ENCODE measurements at places on chromosomes 3 and 15. TPM values are rescaled to one million over a fixed set of nuclear protein-coding genes. Genes with fewer than 3 reads are reported as not detected.

PLSCR5 gene
- total RNA-seq: not detected

MYO5C gene
- total RNA-seq: 0.42 TPM

MESP2 gene
- 0.30 TPM for total RNA-seq

CCDC39 gene
- not detected for total RNA-seq

MOBP gene
- total RNA-seq: not detected

SCN5A gene
- total RNA-seq: 0.39 TPM

CYP11A1 gene
- not detected for total RNA-seq

CHDH gene
- total RNA-seq: 0.30 TPM

GHSR gene
- total RNA-seq: not detected

TRIM59 gene
- total RNA-seq: 32.5 TPM

ONECUT1 gene
- not detected for total RNA-seq

DISP2 gene
- total RNA-seq: 0.04 TPM

GRIP2 gene
- total RNA-seq: not detected

ROBO2 gene
- not detected for total RNA-seq

C3orf85 gene
- total RNA-seq: not detected

CCDC71 gene
- 22.2 TPM for total RNA-seq

ALG1L2 gene
- total RNA-seq: not detected

CELF6 gene
- total RNA-seq: 0.37 TPM

IL17RE gene
- total RNA-seq: 3.1 TPM

GMNC gene
- not detected for total RNA-seq

STAG1 gene
- total RNA-seq: 36.0 TPM

GOLGA6L25 gene
- total RNA-seq: not detected

RNF7 gene
- total RNA-seq: 67.2 TPM

PLA2G4E gene
- total RNA-seq: not detected

DGKG gene
- total RNA-seq: 0.71 TPM

GOLGA8Q gene
- total RNA-seq: 0.49 TPM

CNTN4 gene
- total RNA-seq: not detected

ATP10A gene
- total RNA-seq: 22.4 TPM

PRSS50 gene
- not detected for total RNA-seq

PIERCE2 gene
- total RNA-seq: 0.81 TPM

LTK gene
- 0.11 TPM for total RNA-seq
